ENCODE measurements at places on chromosomes 5 and 9.

DNA sequence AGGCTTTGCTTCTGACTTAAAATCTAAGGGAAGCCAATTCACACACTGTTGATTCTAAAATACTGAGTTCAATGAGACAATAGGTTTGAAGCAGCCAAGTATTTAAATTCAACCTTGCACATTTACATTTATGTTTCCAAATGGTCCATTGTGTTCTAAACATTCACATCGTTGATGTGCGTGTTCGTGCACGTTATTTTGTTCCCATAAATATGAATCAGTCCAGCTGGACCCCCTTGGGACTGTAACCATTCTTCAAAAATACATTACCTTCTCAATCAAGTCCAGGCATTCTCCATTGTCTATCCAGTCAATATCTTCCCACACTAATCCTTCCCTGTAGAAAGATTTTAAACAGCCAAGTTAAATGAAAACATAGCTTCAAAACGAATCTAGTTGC lies 146.4 kb upstream of the RETREG1 start:
- no peak for DNase-seq

GRCh38 chr5:178399701-178400095 lies 167.1 kb upstream of the PHYKPL start:
- no peak for DNase-seq

DNA sequence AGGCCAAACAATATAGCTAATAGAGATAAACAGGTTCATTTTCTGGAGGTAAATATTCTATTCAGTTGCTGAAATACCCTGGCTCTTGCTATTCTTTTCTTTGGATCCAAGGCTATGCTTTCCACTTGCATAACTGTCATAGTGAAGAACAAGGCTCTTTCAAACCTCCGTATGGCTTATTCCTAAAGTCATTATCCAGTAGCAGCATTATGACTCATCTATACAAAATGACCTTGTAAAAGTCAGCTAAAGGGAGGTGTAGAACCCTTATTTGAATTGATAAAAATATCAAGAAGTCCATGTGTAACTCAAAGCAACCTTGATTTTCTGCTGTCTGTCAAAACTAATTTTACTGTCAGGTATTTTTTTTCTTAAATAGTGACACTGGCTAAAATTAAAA lies 447.8 kb downstream of the PLK2 start:
- DNase-seq = no peak

DNA sequence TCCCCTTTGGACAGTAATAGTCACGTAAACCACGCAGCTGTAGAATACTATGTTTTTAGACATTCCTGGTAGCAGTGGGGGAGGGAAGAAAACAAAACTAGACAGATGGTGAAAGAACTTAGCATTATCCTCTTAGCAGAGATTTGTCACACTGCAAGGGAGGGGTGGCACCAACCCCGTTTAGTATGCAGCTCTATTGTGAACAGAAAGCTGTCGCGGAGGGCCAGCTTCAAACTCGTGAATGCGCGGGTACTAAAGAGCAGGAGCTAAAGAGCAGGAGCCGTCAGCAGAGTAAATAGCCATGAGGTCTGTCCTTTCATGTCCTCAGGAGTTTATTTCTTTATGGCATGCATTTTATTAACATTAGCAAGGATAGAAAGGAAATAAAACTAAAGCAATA lies 141.9 kb upstream of the SLC12A2 start:
- peak; percentile 76 for DNase-seq

DNA sequence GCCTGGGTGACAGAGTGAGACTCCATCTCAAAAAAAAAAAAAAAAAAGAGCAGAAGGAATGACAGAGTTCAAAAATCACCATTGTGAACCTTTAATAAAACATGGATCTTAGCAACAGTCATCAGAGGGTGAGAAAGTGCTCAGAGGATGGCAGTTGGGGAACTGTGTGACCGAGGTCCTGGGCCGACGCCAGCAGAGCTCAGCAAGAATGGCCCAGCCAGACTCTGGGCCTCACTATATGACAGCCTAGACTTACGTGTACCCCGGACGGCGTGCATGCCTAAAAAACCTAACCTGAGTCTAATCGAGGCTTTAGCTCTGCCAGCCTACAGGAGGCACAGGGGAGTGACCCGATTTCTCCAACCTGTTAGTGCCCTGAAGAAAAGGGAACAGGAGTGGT lies 64.3 kb downstream of the MVB12B start:
- DNase-seq = no peak

GRCh38 chr5:15995341-15996052 lies 184.1 kb downstream of the MARCHF11 start:
- DNase-seq = peak; percentile 21

DNA sequence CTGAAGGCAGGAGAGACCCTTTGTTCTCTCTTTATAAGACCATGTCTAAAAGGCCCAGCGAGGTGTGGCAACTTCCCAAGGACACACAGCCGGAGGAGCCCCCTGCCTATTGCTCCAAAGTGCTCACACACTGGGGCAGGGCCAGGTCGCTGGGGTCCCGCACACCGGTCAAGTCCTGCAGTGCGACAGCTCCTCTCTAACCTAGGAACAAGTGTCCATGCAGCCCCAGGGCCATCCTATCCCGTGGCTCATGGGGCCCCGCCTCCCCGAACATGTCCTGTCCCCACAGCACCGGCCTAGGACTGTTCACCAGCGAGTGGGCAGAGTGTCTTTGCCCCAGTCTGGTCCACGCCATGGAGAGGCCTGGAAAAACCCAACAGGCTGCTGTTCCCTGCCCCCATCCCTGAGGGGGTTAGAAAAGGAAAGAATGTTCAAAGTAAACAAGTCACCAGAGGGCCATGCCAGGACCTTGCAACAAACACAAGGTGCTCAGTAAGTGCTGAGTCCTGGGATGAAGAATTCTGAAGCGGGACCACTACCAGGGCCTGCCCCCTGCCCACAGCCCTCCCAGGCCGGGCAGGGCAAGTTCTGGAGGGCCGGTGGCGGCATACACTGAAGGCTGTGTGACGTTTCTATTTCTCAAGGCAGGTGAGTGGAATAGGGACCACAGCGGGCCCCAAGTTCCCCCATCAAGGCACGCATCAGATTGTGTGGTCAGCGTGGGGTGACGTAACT lies 938 bp downstream of the NINJ1 start:
- DNase-seq = peak; percentile 80

DNA sequence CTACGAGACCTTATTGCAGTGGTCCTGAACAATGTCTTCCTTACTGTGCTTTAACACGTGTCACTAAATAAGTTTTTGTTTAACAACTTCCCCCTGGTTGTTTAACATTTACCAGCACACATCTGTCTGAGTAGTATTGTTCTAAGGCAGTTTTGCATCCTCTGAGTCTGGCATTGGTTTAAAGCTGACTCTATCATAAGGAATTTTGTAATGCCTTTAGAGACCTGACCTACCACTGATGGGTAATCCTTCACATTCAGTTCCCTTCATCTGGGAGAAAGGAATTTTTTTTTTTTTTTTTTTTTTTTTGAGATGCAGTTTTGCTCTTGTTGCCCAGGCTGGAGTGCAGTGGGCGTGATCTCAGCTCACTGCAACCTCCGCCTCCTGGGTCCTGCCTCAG lies 20.0 kb upstream of the PCAT7 start:
- no peak for DNase-seq

- no peak for DNase-seq
These were observed 16.4 kb upstream of the RUFY1 start for GRCh38 chr5:179533907-179534306.

DNA sequence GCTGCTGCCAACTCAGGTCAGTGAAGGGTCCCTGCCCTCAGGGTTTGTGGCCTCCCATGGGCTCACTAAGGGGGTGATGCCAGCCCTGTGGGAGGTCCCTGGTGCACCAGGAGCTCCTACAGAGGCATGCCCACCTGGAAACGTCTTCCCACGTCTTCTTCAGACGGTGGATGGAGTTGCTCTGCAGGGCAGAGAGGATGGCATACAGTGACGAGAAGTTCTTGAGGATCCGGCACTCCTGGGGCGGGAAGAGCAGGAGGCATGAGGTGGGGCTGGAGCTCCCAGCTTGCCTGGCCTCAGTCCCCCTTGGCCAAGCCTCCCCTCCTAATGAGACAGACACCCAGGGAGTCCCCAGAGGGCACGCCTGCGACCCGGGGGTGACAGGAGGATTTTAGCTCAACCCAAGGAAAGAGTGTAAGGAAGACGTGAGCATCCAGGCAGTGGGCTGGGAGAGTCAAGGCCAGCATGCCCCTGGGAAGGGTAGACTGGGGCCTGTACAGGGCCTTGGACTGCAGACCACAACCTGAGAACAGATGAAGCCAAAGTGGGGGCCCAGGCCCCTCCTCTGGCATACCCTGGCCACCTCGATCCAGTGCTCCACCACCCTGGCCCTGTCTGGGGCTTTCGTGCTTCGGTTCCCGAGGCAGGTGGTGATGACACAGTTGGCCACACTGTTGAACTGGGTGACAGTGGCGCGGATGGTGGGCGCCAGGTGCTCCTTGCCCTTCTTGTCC lies 14.4 kb downstream of the RALGDS start:
- DNase-seq = no peak

Data from Ammon's horn (tissue), 1 donor.